HAP-1 (cell line): ENCODE measurements at places on chromosomes 3 and 15.

GRCh38 chr3:69612791-69613190 is 126.5 kb upstream of the MITF start:
- no peak for DNase-seq

- DNase-seq: no peak
Observed at GRCh38 chr15:70530906-70531305, 232.5 kb downstream of the UACA start.

DNA sequence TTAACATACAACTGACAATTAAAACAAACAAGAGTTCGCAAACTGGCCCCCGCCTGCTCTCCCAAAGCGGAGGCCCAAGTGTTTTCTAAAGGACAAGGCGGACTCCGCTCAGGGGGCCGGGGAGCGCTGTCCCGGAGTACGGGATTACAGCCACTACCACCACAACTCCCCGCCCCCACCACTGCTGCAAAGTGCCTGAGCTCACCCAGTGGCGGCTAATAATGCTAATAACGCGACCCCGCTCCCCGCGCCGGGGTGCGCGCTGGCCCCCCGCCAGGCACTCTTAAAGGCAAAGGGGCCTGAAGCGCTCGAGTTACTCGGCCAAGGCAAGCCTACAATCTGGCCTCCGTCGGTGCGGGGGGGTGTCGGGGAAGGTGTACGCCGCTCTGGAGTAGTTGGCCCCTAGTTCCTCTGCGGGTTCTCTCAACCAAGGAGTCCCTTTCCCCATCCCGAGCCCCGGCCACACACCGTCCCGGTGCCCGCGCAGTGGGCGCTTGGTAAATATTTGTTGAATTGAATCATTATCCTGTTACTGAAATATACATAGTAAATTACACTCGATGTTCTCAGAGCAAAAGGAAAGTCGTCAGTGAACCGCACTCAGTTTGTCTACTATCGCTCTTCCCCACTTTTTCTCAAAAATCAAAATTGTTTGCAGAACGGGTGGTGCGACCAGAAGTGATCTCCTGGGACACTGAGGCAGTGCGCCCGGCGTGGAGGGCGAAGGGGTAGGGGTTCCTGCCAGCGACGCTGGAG is 827 bp downstream of the WNT5A start:
- DNase-seq: peak; percentile 85

- DNase-seq: no peak
Observed at GRCh38 chr3:46089237-46090011, 62.1 kb upstream of the XCR1 start.
